Upper lobe of left lung (tissue), 6 donors: ENCODE measurements at places on chromosomes 6 and 20. TPM values are rescaled to one million over a fixed set of nuclear protein-coding genes. Genes with fewer than 3 reads are reported as not detected.

TRIM31 gene
- total RNA-seq = not detected

PGC gene
- 793 TPM for total RNA-seq

C6orf118 gene
- 6.7 TPM for total RNA-seq

GRCh38 chr6:15776458-15776980, 113.7 kb upstream of the DTNBP1 start:
- no peaks in the 10 kb centered on the region for H3K36me3 ChIP-seq
- H3K4me3 ChIP-seq = no peak overlapping the region
- no peak overlapping the region for H3K27ac ChIP-seq
- no peaks in the 10 kb centered on the region for H3K27me3 ChIP-seq
- no peak for DNase-seq

- H3K4me1 ChIP-seq = no peaks in the 10 kb centered on the region
- no peak overlapping the region for H3K27ac ChIP-seq
- H3K27me3 ChIP-seq = no peaks in the 10 kb centered on the region
- no peaks in the 10 kb centered on the region for H3K36me3 ChIP-seq
- no peak for DNase-seq
Measured at GRCh38 chr6:126721581-126722160, 381.8 kb downstream of the CENPW start.

DNA sequence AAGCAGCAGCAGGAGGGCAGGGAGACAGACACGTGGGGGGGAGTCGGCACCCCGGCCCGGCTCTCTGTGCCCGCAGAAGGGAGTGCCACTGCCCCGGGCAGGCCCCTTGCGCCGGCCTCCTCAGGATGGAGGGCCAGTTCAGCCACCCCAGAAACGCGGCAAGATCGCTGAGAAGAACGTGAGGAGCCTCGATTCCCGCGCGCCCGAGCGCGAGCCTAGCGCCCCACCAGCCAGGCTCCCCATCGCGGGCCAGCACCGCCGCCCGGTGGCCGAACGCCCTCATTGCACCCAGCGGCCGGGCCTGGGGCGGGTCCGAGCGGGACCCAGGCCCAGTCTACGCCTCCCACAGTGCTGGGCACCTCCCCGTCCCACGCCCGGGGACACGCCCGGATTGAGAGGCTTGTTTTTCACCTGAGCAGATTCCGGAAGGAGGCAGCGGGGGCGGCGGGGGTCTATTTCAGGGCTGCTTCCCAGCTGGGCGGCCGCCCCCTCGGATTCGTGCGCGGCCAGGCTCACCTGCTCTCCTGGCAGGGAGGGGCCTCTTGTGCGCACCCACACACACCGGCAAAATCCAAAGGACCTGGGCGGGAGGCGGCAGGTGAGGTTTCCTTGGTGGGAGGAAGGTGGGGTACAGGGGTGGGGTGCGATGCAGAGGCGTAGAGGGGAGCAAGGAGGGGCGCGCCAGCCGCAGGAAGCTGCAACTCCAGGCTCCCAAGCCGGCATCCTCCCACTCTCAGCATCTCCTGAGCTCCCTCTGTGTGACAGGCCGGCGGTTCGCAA, 9.0 kb upstream of the GRM4 start:
- H3K36me3 ChIP-seq = no peaks in the 10 kb centered on the region
- DNase-seq = peak; percentile 31
- H3K4me3 ChIP-seq = peak overlapping the region; percentile 32
- no peak overlapping the region for H3K27ac ChIP-seq
- H3K4me1 ChIP-seq = peaks cover 6% of the 10 kb centered on the region
- peaks cover 23% of the 10 kb centered on the region for H3K27me3 ChIP-seq

DNA sequence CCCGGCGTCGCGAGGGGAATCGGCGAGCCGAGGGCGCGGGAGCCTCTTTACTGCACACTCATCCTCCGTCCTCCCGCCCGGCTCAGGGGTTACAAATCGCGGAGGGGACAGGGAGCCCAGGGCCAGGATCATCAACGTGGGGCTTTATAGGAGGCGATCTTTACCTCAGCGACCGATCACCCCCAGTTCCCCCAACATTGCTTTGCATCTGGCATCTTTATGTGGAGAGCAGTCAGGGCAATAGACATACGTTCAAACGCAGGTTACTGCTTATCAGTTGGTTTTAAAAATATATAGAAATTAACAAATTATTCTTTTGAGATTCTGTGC, 634 bp downstream of the HSF2 start:
- peak overlapping the region; percentile 88 for H3K27ac ChIP-seq
- no peak for DNase-seq
- peaks cover 19% of the 10 kb centered on the region for H3K4me1 ChIP-seq
- H3K36me3 ChIP-seq = no peaks in the 10 kb centered on the region
- peak overlapping the region; percentile 66 for H3K4me3 ChIP-seq

- DNase-seq = no peak
- H3K36me3 ChIP-seq = peaks cover 44% of the 10 kb centered on the region
Measured at GRCh38 chr6:158764926-158765325, 54.2 kb downstream of the EZR start.

GRCh38 chr6:56866917-56867522, 87.9 kb upstream of the BEND6 start:
- no peaks in the 10 kb centered on the region for H3K36me3 ChIP-seq
- no peak overlapping the region for H3K27ac ChIP-seq
- no peaks in the 10 kb centered on the region for H3K27me3 ChIP-seq
- DNase-seq = no peak
- peaks cover 9% of the 10 kb centered on the region for H3K4me1 ChIP-seq

GRCh38 chr6:38143191-38144150, 323.9 kb downstream of the ZFAND3 start:
- H3K27me3 ChIP-seq = no peaks in the 10 kb centered on the region
- no peak for DNase-seq
- H3K4me1 ChIP-seq = peaks cover 7% of the 10 kb centered on the region

DNA sequence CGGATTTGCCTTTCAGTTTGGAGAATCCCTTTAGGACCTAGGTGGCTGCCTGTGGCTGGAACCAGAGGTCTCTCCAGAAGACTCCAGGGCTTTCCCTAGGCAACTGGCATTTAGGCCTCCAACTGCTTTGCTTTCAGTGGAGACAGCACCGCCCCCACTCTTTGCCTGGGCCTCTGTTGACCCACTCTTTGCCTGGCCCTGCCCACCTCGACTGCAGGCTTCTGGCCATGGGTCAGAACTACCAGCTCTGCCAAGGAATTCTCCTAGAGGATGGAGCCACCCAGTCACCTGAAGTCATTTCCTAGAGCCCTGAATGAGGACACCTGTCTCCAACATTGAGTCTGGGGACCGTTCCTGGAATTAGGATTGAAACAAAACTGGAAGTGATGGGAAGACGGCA, 439.0 kb upstream of the CDH4 start:
- H3K27ac ChIP-seq = no peak overlapping the region
- H3K4me3 ChIP-seq = no peak overlapping the region
- no peaks in the 10 kb centered on the region for H3K27me3 ChIP-seq
- no peaks in the 10 kb centered on the region for H3K4me1 ChIP-seq
- no peaks in the 10 kb centered on the region for H3K36me3 ChIP-seq
